ENCODE measurements at places on chromosomes 1 and 21. TPM values are rescaled to one million over a fixed set of nuclear protein-coding genes. Genes with fewer than 3 reads are reported as not detected.

GRCh38 chr1:154371436-154371835 lies 33.7 kb upstream of the IL6R start:
- DNase-seq: no peak

DNA sequence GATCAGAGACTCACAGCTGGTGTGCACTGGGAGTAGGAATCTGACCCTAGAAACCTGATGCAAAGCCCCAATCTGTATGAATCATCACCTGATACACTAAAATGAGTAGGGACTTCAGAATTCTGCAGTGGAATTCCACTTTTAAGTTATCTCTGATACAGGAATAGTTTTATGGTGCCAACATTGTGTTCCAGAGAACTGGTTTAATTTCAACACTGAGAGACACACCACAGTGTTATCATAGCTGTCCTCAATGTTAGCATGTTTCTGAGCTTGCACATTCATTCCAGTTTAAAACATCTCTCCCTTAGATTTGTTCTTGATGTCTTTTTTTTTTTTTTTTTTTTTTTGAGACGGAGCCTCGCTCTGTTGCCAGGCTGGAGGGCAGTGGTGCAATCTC lies 7.1 kb downstream of the UTS2 start:
- no peak for DNase-seq

MYBPH gene
- total RNA-seq: not detected

- DNase-seq: peak; percentile 41
Observed at GRCh38 chr1:245301162-245301580, 146.4 kb downstream of the KIF26B start.

KRTAP13-2 gene
- total RNA-seq: not detected

- DNase-seq: no peak
Observed at GRCh38 chr21:45086337-45086958, 12.1 kb downstream of the ADARB1 start.

- no peak for DNase-seq
Observed at GRCh38 chr1:245656189-245656717, 501.5 kb downstream of the KIF26B start.

- DNase-seq: no peak
Observed at GRCh38 chr1:218468711-218469110, 123.6 kb downstream of the TGFB2 start.

DNA sequence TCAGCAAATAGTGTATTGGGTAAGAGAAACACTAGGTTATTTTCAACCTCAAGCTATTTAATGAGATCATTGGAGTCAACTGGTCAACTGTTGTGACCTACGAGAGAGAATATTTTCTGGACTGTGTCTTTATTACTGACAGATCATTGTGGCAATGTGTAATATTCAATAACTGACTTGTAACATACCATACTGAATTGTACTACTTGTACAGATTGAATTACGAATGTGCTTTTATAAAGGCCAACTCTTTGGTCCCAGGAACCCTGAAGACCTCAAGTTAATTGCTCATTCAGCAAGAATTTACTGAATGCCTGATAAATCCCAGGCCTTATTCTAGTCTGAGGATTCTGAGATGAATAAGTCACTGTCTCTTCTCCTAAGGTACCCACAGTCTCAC lies 56.1 kb upstream of the CAMK1G start:
- no peak for DNase-seq

HSD3B1 gene
- total RNA-seq: not detected

SPRR1B gene
- total RNA-seq: not detected

GRCh38 chr1:100972185-100972584 lies 53.4 kb downstream of the DPH5 start:
- no peak for DNase-seq

GRCh38 chr1:233668725-233669294 lies 54.9 kb downstream of the KCNK1 start:
- no peak for DNase-seq

GRCh38 chr21:14864211-14865021 lies 200.4 kb downstream of the NRIP1 start:
- peak; percentile 67 for DNase-seq

DNA sequence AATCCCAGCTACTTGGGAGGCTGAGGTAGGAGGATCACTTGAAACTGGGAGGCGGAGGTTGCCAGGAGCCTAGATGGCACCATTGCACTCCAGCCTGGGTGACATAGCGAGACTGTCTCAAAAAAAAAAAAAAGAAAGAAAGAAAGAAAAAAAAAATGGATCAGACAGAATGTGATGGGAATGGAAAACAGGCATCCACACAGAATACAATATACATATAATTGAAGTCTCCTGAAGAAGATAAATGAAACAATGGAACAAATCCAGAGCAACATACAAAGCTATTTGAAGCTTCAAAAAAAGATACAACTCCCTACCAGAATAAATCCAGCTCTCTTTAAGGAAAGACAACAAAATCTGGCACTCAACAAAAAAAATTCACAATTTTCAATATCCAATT lies 10.9 kb upstream of the EGLN1 start:
- no peak for DNase-seq

CRYAA gene
- not detected for total RNA-seq

GREM2 gene
- total RNA-seq: 0.13 TPM

TMEM240 gene
- 3.2 TPM for total RNA-seq

KCNQ4 gene
- total RNA-seq: 2.7 TPM

FCRL6 gene
- total RNA-seq: not detected

DNA sequence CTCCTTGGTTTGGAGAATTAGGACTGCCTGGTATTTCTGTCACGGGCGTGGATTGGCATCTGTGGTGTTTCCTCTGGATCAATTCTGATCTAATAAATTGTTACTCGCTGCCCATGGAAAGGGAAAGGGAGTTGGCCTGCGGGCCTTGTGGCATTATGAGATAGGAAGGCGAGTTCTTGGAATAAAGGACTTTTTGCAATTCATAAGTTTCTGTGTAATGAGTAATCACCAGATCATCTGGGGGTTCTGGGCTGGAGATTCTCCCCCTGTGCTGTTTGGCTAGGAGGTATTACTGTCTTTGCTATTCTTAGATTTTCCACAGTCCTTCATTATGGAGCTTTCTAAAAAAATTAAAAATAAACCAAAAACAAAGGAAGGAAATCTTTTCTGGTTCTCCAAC lies 315.9 kb downstream of the CAMTA1 start:
- no peak for DNase-seq

RORC gene
- 17.5 TPM for total RNA-seq

ATP6V1G3 gene
- total RNA-seq: not detected

DNA sequence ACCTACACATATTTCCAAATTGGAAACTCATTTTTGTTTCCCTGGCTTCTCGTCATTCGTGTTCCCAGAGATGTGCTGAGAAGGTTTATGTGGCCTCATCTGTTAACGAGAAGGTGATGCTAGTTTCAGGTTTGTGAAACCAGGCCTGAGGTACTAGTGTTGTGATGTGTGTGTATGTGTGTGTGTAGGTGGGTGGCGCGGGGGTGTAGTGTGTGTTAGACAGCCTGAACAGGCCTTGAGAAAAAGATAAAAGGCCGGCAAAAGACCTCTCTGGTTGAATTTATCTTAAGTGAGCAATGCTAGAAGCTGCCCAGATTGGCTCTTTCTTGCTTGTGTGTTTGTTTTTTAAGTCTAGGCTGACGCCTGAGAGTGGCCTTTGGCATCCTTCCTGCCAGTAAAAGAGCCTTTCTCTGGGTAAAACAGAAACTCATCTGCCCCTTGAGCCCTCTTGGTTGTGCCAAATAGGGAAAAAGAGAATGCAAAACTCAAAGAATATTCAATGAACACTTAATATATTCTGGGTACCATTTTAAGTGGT lies 65.8 kb upstream of the HSD17B7 start:
- no peak for DNase-seq

OR2W3 gene
- not detected for total RNA-seq

- no peak for DNase-seq
Observed at GRCh38 chr1:204544321-204544720, 28.1 kb downstream of the MDM4 start.
